Activated CD4-positive, alpha-beta T cell treated with anti-CD3 and anti-CD28 coated beads for 1 hour (primary cell): ENCODE measurements at places on chromosomes 11 and 22.

- no peak for DNase-seq
Measured at GRCh38 chr22:20574920-20575353, 67.5 kb downstream of the MED15 start.

DNA sequence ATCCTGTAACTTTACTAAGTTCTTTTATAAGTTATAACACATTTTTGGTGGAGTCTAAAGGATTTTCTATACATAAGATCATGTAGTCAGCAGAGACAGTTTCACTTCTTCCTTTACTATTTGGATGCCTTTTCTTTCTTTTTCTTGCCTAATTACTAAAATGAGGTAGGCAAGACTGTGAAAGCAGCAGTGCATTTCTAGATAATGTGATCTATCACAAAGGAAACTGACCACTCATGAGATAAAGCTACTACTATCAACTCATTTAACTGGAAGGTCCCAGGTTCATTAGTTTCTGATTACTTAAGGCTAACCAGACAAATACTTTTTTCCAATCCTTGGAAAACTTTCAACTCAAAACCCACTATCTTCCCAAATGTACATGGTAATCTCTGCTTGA, 196.2 kb upstream of the E2F8 start:
- no peak for DNase-seq

DNA sequence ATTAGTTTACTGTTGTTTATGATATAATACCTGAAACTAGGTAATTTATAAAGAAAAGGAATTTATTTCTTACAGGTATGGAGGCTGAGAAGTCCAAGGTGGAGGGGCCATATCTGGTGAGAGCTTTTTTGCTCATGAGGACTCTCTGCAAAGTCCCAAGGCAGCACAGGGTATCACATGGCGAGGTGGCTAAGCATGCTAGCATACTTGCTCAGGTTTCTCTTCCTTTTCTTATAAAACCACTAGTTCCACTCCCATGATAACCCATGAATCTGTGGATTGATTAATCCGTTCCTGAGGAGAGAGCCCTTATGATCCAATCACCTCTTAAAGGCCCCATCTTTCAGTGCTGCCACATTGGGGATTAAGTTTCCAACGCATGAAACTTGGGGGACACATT, 82.7 kb downstream of the PHF21A start:
- no peak for DNase-seq

GRCh38 chr11:120674542-120674941, 163.0 kb downstream of the GRIK4 start:
- no peak for DNase-seq

DNA sequence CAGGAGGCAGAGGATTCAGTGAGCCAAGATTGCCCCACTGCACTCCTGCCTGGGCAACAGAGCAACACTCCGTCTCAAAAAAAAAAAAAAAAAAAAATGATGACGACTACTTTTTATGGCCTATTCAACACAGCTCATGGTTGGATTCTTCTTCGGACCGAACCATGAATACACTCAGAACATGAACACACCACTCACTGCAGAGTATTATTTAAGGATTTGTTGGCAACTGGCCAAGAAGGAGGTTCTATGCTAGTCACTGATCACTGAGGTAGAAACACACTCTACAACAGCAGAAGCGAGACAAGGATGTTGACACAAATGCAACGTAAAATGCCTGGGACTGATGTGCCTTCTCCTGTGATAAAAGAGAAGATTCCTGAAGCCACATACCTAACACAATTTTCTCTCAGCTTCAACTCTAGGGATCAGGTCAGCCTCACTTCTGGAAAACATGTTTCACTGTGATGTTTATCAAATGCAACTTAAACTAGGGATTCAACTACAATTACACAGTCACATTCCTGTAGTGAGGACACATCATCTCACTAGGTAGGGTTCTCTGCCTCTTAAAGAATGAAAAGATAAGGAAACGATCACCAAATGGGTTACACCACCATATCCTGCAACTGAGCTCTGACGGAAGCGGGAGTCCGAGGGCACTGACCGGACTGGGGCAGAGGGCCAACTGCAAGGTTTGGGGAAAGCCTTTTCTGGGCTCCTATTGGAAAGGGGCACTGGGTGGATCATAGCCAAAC, 82.5 kb downstream of the SGSM3 start:
- no peak for DNase-seq

DNA sequence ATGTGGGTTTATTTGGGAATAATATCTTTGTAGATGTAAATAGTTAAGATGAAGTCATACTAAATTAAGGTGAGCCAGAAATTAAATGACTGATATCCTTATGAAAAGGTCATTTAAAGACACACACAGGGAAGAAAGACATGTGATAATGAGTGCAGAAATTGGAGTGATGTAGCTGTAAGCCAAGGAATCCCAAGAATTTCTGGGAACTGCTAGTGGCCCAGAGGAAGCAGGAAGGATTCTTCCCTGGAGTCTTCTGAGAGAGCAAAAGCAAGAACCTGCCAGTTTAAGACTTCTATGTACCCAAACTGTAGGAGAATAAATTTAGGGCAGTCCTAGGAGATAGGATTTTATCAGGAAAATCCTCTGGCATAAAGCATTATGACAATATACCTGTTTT, 66.9 kb downstream of the LRRC4C start:
- no peak for DNase-seq

DNA sequence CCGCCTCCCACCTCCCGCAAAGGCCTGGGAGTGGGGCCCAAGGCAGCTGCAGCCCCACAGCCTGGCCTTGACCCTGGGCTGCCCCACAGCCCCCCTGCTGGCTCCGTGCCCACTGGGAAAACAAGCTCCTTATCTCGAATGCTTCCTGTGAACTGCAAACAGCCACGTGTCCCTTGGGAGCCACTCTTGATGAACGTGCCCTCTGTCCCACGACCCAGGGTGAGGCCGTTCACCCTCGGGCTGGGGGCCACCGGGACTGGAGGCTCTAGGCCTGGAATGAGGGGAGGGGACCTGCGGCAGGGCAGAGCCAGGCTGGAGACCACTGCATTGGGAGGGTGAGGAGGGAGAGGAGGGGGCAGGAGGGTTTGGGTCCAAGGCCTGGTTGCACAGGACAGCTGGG, 9.5 kb downstream of the H19 start:
- DNase-seq, result no peak

DNA sequence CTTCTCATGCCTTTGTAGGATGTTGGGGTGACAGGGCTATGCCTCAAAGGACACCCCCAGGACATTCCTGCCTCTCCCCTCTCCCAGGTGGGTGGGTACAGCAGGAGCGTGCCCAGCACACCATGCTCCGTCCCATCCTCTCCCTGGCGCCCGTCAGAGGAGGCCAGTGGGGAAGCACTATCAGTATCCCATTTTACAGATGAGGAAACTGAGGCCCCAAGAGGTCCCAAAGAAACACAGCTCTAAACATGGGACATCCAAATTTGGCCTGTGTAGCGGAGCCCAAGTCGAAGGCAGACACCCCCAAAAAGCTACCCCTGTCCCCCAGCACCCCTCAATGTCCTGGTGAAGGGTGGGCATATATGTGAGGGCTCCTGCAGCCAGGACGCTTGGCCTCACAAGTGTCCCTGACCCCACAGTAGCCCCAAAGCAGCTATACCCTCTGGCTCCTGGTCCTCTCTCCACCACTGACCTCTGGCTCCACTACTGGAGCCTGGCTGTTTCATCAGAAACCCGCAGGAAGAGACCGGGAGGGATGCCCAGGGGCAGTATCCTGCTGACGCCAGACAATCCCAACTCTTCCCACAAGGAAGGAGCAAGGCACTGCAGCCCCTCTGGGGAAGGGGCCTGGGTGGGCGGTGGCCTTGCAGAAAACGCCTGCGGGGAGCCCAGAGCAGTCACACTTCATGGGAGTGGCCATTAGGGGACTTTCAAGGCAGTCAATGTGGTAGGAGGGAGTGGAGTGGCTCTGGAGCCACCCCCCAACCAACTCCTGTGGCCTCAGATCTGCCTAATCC, 5.4 kb downstream of the FADS3 start:
- no peak for DNase-seq

DNA sequence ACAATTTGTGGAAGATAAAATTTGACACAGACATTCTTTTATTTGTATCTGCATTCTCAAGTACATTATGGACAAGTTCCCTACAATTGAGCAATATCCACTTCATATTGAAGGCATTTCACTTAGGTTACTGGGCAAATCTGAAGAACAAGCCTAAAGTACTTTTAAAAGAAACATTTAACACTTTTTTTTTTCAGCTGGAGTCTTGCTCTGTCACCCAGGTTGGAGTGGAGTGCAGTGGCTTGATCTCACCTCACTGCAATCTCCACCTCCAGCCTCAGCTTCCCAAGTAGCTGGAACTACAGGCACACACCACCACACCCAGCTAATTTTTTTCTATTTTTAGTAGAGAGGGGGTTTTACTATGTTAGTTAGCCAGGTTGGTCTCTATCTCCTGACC, 70.2 kb downstream of the OR4C45 start:
- DNase-seq, result no peak

DNA sequence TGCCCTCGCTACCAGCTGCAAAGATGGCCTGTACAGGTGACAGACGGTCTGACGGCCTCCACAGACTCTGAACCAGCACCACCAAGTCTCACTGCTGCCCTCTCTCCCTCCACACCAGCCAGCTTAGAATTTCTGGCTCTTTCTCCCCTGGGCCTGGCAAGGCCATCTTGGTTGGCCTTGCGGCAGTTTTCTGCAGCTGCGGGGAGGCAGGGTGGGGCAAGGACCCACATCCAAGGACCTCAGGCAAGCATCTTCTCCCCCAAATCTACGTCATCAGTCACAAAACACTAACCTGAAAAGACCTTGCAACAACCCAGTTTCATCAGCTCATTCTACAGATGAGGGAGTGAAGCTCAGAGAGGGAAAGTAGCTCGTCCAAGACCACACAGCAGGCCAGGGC, 11.7 kb upstream of the POLDIP3 start:
- DNase-seq, result no peak

DNA sequence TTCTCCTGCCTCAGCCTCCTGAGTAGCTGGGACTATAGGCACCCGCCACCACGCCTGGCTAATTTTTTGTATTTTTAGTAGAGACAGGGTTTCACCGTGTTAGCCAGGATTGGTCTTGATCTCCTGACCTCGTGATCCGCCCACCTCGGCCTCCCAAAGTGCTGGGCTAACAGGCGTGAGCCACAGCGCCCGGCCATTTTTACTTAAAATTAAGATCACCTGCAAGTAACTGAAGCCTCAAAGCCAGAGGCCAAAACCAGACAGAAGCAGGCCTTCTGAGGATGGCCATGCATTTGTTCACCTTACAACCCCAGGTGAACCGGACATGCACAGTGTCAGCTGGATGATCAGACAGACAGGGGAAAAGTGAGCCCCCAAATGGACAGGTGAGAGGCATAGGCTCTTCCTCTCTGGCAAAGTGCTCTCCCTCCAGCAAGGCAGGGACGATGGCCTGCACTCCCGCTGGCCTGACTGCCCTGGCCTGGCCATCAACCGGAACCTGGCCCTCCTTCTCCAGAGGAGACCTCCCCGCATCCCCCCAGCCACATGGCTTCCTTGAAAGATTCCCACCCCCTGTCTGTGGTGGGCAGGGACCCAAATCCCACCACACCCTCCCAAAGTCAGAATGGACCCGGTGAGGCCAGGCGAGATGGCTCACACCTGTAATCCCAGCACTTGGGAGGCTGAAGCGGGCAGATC, 25.9 kb downstream of the APOBEC3H start:
- DNase-seq, result no peak

- DNase-seq, result no peak
Measured at GRCh38 chr11:86183694-86184093, 60.9 kb upstream of the EED start.

GRCh38 chr11:43789700-43790443, 90.8 kb upstream of the ALKBH3 start:
- no peak for DNase-seq

GRCh38 chr11:128581561-128582272, 5.6 kb downstream of the ETS1 start:
- DNase-seq, result no peak

GRCh38 chr22:28466399-28466798, 213.2 kb downstream of the TTC28 start:
- no peak for DNase-seq

DNA sequence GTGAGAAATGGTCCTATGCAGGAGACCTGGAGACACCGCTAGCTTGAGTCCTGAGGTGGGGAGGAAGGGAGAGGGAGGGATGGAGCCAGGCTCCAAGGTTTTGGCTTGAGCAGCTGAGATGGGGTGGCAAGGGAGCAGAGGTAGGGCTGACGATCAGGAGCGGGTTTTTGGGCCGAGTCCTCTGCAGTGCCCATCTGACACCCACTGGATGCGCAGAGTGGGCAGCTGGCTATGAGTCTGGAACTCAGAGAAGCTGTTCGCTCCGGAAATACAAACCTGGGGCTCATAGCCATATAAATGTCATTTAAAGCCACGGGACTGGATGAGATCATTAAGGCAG, 453 bp upstream of the MAFF start:
- DNase-seq, result no peak

DNA sequence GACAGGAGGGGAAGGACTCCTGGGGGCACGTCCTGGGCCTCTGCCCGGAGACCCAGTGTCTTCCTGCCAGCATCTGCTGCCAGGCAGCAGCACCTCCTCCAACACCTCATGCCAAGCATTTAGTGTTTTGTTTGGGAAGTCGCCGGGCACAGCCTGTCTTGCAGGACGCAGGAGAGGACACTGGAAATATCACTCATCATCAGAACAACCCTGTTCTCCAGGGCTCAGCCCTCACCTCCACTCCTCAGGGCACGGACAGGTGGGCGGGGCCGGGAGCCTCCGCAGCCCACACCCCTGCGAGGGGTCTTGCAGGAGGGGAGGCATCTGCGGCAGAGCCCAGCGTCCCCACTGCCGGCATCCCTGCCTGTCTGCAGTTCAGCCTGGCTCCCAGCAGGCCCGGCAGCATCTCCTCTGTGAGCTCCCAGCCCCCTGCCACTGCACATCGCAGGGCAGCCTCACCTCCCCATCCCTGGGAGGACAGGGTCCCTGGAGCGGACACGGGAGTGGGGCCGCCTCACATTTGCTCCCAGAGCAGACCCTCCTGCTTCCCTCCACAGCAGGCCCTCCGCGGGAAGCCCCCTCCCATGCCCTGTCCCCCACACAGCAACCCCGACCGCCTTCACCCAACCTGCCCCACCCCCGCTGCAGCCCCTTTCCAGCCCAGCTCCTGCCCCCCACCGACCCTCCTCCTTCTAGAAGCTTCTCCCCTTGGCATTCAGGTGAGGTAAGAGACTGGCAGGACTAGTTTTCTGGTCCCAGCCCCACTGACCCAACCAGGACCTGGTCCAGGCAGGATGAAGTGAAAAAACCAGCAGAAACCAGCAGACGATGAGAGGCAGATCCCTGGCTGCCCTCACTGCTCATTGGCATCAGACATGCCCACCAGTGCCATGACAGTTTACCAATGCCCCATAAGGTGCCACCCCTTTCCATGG, 72.7 kb downstream of the BRD1 start:
- DNase-seq, result no peak

DNA sequence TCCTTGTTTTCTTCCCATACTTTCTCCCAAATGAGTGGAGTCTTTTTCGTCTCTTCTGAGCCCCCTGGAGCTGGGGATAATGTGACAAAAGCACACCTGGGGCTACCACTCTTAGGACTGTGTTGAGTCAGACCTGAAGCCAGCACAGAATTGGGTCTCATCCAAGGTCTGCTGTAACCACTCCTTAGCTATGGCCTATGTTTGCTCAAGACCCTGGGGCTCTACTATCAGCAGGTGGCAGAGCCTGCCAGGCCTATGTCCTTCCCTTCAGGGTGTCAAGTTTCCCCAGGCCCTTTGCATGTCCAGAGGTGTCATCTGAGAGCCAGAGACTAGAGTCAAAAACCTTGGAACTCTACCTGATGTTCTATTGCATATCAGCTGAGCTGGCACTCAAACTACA, 335.7 kb downstream of the DDX10 start:
- DNase-seq, result no peak
